ENCODE measurements at places on chromosomes 6 and 20.
A peak's percentile ranks its signal among the peaks of the same experiment; 100 is the strongest.

- no peak for DNase-seq
Measured at GRCh38 chr6:169824021-169824420, 72.6 kb downstream of the ERMARD start.

DNA sequence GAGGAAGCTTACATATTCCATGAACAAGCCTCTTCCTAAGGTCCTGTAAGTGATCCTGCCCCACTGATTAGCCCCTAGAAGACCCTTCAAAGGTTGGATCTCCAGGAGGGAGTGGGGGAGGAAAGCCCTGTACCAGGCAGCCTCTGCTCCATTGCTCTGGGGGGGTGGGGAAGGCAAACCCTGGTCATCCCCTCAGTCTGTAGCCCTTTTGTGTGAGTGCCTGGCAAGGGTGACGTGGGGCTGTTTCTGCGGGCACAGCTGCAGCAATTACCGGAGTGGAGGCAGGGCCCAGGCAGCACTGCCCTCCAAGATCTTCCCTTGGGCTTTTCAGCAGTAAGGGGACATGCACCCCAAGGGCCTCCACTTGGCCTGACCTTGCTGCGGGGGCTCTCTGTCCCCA, at the start of gene MOG:
Gene MOG (plus strand): TSS at position 295 of the 400 bp plus-strand sequence. CDS start 118 bp downstream, outside the sequence.
- no peak for DNase-seq

DNA sequence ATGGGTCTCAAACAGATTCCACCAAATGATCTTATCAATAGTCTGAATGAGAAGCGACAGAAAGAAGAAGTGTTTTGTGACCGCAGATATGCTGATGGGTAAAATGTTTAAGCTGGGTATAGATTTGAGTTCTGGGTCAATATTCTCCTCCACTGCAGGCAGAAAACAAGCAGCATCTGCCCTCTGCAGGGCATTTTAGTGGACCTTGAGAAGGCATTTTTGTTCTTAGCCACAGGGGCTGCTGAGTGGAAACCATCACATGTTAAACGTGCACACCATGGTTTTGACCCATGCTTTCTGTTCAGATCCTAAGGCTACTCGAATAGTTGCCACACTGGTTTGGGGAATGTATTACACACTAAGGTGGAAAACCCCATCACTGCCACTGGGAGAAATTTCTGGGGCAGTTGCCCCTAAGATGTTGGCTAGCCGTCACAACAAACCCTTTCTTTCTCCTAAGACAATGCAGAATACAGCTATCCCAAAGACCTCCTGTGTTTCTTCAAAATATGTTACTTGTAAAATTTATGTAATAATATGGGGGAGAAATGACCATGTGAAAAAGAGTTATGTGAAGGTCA, 5.5 kb downstream of the POU3F2 start:
- DNase-seq: no peak

- peak; percentile 63 for DNase-seq
Measured at GRCh38 chr6:167113935-167114910, 8.7 kb upstream of the CCR6 start.

DNA sequence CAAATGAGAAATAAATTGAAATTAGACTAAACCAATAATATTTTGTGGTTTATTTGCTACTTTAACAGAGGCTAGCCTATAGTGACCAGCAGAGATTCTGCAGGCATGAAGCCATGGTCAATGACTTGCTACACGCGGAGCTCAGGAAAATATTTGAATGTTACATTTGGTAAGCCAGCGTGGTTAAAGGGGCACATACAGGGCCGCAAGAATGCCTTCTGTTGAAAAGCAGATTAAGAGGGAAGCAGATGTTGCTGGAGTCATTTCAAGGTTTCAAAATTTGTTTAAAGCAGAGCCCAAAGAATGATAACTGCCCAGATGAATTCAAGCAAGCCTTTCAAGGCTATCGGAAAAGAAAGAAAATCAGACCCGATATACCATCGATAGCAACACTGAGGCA, 294.3 kb upstream of the MAN1A1 start:
- no peak for DNase-seq

- DNase-seq: no peak
Measured at GRCh38 chr6:124962639-124963415, 590 bp downstream of the RNF217 start.

GRCh38 chr6:151901009-151901411, 93.5 kb downstream of the ESR1 start:
- no peak for DNase-seq

DNA sequence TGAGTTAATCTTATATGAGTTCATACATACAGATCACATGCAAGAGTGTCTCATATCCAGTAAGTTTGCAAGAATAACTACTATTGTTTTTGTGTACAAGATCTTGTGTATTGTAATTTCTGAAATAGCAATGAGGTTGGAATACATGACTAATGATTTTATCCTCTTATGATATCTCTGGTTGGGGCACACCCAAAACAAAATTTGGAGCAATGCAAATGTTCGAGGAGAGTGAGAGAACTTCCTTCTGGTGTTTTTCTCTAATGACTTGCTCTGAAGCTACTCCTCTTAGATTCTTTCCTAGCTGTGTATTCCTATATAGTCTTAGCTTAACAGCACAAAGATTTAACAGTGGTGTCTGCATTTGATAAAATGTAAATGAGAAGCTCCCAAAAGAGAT, 252.5 kb downstream of the LAMA2 start:
- DNase-seq: no peak

DNA sequence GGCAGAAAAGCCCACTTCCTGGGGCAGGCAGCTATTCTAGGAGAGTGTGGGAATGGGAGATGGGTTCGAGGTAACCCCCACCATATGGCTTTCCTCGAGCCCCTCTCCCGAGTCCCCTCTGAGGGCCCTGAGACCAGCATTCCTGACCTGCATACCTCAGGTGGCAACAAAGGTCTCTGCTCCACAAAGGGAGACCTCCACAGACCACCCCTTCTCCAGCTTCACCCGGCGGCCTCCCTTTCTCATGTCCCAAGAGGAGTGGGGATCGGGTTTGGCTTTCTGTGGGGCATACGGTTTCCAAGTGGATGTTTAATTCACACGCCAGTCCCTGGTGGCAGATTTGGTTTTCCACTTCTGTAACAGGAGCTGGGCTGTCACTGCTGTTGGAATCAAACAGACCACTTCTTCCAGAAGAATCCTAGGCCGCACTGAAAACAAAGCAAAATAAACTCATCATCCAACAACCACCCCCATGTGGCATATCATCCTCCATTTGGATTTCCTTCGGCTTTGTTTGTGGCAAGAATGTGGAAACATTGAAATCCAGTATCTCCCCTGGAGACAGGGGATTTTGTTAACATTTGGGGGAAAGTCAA, 83.2 kb downstream of the DLL1 start:
- DNase-seq: no peak

DNA sequence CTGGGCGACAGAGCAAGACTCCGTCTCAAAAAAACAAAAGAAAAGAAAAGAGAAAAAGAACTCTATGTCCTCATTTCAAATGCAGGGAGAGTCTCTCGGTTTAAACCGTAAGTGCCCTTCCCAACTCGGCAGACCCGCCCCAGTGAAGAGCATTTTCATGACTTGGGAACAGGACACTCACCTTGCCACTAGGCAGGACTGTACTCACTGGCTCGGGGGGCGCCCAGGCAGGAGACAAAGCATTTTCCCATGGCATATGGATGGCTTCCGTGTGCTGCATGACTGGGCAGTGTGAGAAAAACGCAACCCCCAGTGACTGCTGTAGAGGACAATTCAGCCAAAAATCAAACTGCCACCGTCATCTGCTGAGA, 23.7 kb upstream of the MRGBP start:
- DNase-seq: no peak

DNA sequence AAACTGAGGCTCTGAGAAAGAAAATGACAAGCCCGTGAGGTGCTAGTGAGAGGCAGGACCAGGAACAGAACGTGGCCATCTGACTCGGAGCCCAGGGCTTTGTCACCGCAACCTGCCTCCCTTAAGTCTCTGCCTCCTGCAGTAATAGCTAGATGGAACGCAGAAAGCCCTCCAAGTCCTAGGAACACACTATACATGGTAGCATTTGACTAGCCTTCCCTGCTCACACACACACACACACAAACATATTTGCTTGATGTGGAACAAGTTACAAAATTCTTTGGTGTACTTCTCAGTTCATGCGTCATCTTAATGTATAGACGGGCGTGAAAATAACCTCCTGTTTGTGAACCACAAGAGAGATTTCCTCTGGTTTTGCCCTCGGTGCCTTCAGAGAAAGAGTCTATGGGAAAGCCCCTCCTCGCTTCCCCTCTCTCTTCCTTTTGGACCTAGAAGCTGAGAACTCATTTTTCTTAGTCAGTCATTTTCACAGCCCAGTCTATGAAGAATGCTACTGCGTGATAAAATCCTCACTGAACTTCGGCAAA, 38.8 kb downstream of the C6orf52 start:
- DNase-seq: peak; percentile 19

GRCh38 chr6:44071670-44072451, 55.4 kb downstream of the MRPL14 start:
- no peak for DNase-seq

- DNase-seq: no peak
Measured at GRCh38 chr6:95091823-95092436, 485.4 kb upstream of the MANEA start.

GRCh38 chr6:3740551-3741476, 10.7 kb downstream of the PXDC1 start:
- DNase-seq: no peak

- DNase-seq: no peak
Measured at GRCh38 chr6:6840831-6841291, 252.3 kb downstream of the LY86 start.

DNA sequence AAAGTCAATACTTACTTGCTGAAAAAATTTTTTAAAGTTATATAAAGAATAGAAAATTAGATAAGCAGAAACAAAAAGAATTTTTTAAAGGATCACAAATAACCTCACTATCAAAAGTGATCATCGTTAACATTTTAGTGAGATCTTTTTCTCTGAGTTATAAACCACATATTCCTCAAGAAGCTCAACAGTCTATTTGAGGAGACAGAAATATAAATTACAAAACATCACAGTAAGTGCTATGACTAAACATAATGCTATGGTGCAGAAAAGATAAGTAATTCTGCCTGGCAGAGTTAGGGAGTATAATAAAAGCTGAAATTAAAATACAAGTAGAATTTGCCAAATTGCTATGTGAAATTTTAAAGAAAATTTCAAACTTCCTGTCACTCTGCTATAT, 226.7 kb downstream of the LMBRD1 start:
- no peak for DNase-seq

DNA sequence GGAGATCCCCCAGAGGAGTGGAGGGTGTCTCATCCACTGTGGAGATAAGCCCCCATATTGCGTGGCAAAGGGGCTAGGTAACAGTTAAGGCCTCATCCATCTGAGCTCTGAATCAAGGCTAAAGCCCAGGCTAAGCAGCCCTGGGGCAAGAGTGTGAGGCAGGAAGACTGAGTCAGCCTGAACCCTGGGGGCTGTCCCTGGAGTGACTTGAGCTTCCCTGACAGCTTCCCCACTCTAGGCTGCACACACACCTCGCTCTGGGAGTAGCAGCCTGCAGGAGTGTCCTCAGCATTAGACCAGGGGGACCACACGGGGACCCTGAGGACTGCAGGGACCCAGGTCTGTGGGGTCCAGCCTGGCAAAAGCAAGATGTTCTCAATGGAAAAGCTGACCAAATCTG, 27.9 kb downstream of the UBD start:
- DNase-seq: peak; percentile 25

- DNase-seq: no peak
Measured at GRCh38 chr6:28167068-28167467, 25.4 kb downstream of the ZKSCAN8 start.

All from stimulated activated CD4-positive, alpha-beta T cell treated with anti-CD3 and anti-CD28 coated beads, Interleukin-1b, Interleukin-23, amount 100 ng/mL, for 48 hours (primary cell).